Activated CD8-positive, alpha-beta memory T cell treated with anti-CD3 and anti-CD28 coated beads, Interleukin-2, amount 10 ng/mL, durations not matched to agents 7 days and 5 days (primary cell): ENCODE measurements at places on chromosomes 1 and 21. TPM values are rescaled to one million over a fixed set of nuclear protein-coding genes. Genes with fewer than 3 reads are reported as not detected.
A peak's percentile ranks its signal among the peaks of the same experiment; 100 is the strongest.

- DNase-seq = no peak
Observed at GRCh38 chr1:164846731-164847691, 288.0 kb downstream of the PBX1 start.

DNA sequence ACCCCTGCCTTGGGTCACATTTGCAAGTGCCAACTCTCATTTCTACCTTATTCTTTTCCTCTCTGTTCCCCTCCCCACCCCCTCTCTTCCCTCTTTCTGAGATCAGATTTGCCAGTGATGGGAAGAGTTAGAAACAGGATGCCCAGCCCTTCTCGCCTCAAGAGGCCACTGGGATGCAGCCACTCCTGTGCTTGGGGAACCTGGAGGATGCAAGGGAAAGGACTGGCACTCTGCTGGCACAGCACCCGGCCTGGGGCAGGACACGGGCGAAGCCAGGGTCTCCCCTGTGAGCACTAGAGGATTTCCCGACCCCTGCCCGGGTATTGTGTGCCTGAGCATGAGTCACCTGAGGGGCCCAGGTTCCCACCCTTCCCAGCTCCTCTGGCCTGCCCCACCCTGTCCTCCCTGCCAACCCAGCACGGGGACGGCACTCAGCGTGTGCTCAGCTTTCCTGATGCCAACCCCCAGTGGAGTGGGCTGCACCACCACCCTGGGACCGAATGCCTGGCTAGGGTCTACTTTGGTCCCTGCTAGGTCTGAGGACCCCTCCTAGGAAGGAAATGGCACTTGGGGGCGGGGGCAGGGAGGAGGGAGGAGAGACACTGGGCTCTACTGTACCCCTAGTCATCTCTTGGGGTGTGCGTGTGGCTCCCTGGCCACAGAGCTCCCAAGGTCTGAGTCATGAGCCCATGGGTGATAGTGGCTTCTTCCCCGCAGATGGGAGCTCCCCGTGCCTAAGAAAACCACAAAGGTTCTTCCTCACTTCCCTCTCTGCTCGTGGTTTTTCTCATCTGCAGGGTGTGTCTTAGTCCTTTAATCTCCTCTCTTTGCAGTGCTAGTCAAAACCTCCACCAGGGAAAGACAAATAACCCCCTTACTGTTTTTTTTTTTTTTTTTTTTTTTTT, 12.4 kb downstream of the LMNA start:
- peak; percentile 94 for DNase-seq

DNA sequence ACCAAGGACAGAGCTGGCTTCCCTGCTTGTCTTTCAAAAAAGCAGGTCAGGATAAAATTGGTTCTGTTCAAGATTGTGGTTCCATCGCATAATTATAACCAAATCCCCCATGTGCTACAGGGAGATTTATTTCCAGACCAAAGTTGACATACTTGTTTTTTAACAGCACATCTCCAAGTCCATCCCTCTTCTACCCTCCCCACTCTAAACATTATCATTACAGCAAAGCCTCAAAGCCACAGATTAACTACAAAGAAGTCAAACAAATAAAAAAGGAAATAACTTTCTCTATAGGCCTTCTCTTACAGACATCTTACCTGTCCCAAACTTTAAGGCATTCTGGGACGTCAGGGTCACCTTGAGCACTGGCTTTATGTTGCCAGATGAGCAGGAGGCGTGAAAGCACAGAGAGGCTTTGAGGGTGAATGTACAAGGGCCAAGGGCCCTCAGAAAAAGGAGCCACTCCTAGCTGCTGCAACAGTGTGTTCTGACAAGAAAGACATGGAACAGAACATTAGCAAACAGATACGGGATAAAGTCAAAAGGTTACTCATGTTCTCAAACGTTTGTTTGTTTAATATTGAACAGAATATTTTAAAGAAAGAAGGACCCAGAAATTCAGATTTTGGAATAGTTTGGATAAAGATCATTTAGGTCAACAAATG, 31.2 kb downstream of the UBR4 start:
- DNase-seq = no peak

PTGER3 gene
- total RNA-seq = 0.80 TPM

FGR gene
- 0.30 TPM for total RNA-seq

AMIGO1 gene
- 0.20 TPM for total RNA-seq

GSTM1 gene
- not detected for total RNA-seq

EEIG2 gene
- total RNA-seq = 16.4 TPM

GRCh38 chr1:223332997-223333396, 31.0 kb downstream of the SUSD4 start:
- DNase-seq = no peak

DNA sequence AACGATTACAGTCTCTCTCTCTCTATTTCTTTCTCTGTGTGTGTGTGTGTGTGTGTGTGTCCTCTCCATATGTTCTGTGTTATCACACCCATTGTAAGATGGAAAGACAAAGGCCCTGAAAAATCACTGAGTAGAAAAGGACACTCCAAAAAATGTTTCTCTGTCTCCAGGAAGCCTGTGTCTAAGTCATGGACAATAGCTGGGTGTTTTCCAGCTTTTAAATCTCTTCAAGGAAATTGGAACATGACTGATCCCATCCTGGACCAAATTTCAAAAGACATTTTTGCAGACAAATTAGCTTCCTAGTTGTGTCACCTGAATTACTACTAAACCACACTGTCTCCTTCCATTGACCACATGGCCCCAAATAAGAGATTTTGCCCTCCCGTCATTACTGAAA, 31.0 kb upstream of the LMX1A start:
- no peak for DNase-seq

DNA sequence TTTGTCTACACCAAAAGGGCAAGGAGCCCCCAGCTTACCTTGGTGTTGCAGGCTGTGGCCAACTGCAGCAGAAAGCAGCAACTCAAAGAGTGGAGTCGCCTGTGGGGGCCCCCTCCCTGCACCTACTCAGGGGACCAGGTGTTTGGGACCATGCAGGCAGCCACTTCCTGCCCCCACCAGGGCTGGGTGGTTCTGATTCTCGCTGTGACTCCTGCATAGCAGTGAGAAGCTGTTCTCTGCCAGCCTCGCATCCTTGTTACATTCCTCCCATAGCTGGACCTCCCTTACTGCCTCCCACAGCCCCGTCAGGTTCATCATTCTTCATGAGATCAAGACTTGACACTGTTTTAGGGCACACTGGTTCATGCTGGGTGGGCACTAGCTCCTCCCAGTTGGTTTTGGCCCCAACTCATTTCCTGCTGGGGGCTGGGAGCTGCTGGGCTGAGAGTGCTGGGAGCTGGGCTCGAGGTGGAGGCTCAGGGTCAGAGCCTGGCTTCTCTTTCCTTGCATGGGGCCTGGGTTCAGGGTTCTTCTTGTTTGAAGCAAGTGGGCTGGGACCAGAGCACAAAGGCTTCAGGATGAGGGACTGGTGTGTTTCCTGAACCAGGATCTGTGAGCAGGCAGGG, 146.9 kb upstream of the C1orf174 start:
- DNase-seq = no peak

DNA sequence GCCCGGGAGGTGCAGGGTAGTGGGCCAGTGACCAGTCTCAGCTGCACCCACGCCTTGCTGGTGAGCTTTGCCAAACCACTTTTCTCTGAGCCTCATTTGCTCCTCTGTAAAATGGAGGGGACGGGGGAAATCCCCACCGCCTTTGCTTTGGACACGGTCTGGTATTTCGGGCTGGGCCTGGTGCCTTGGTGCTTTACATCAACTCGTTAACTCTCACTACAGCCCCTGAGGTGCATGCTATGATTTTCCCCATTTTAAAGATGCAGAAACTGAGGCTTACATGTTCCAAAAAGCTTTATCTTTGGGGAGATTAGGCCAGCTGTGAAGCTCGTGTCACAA, 116.1 kb upstream of the RUNX3 start:
- DNase-seq = no peak

DNA sequence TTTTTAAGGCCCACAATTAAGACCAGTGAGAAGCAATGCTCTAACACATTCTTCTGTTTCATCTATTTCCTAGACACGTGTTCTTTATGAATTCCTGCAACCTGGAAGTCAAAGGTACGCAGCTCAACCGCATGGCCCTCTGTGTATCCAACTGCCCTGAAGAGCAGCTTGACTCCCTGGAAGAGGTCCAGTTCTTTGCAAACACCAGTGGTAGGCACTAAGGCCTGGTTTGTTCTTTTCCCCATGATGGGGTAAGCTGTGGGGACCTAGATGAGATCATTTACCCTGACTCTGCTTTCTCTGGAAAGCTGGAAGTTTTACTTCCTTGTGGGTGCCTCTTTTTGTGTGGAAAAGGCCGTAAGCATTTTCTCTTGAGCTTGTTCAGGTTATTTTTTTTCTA, 7.3 kb downstream of the SLC44A3 start:
- DNase-seq = no peak
